Sciatic nerve (tissue), 2 donors: ENCODE measurements at places on chromosomes 7 and 10.

- no peak for DNase-seq
Measured at GRCh38 chr7:94052398-94053180, 48.4 kb upstream of the BET1 start.

- DNase-seq: no peak
Measured at GRCh38 chr10:48799341-48800006, 114.8 kb downstream of the WDFY4 start.

DNA sequence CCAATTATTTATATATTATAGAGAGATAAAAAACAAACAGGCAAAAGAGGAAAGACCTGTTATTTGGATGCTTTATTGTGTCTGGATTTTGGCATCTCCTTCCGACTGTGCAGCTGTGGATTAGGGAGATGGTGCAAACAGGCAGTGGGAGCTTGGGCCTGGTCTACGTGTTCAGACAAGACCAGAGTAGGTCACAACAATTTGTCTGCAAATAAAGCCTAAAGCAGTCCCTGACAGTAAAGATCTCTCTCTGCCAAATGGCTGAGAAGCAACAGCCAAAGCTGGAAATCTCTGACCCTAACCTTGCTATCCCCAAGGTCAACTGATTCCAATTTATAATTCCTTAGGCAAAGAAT is 82.0 kb downstream of the ABLIM1 start:
- no peak for DNase-seq

DNA sequence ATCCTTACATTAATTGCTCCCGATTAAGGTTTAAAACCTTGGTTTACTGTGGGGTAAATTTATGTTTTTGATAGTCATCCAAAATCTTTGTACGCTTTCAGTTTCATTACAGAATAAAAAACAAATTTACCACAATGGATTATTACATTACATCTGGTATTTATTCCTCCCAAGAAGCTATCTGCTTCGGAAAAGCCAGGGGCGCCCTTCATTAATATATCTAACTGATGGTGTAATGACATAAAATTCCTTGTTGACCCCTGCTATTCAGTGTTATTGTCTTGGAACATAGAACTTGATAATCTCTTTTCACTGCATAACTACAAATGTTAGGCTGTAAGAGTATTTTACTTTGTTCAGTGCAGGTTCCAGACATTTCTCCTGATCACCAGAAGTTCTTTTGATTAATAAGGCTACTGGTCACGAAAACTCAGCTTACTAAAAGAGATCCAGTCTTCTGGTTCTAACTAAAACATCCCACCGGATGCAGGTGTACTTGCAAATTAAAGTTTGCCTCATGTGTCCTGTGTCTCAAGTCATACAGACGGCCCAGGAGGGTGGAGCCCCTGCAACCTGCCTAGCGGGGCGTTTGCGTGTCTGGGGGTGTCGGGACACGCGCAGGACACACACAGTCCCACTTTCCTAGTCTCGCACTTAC is 581 bp upstream of the GLCCI1 start:
- no peak for DNase-seq

DNA sequence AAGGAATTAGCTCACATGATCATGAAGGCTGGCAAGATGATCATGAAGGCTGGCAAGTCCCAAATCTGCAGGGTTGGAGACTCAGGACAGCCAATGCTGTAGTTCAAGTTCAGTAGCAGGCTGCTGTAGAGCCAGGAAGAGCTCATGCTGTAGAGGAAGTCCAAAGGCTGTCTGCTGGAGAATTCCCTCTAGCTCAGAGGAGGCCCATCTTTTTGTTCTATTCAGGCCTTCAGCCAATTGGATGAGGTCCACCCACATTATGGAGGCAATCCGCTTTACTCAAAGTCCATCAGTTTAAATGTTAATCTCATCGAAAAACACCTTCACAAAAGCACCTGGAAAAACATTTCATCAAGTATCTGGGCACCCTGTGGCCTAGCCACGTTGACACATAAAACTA is 24.8 kb upstream of the FAM171A1 start:
- DNase-seq: no peak

DNA sequence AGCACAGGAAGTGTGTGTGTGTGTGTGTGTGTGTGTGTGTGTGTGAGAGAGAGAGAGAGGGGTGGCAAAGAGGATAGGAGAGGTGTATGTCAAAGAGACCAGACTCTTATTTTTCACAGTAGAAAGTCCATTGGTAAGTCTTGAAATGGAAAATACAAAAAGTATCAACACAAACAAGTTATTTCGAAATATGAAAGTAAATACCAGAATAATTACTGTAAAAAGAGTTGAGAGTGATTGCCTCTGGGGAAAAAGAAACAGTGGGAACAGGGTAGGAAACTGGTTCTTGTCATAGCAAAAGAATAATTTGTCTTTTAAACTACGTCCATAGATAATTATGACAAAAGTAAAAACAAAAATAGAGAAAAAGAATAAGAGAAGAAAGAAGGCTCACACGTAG is 29.0 kb upstream of the EIF5AL1 start:
- no peak for DNase-seq

- DNase-seq: no peak
Measured at GRCh38 chr7:40211276-40212003, 76.6 kb downstream of the SUGCT start.

DNA sequence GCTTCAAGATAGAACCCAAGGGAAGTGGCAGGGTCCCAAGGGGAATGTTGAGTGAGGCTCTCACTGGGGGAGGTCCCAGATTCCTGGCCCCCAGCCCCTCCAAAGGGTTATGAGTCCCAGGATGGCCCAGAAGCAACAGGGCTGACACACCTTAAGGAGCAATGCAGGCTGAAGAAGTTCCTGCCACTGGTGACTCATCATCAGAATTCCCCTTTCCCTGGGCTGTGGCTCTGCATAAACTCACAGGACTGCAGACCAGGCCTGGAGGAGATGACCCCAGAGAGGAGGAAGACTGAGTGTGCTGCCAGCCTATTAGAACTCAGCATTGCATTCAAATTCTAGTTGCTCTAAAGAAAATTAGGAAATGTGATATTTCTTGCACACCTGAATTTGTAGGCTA is 126.7 kb downstream of the DPP6 start:
- no peak for DNase-seq

DNA sequence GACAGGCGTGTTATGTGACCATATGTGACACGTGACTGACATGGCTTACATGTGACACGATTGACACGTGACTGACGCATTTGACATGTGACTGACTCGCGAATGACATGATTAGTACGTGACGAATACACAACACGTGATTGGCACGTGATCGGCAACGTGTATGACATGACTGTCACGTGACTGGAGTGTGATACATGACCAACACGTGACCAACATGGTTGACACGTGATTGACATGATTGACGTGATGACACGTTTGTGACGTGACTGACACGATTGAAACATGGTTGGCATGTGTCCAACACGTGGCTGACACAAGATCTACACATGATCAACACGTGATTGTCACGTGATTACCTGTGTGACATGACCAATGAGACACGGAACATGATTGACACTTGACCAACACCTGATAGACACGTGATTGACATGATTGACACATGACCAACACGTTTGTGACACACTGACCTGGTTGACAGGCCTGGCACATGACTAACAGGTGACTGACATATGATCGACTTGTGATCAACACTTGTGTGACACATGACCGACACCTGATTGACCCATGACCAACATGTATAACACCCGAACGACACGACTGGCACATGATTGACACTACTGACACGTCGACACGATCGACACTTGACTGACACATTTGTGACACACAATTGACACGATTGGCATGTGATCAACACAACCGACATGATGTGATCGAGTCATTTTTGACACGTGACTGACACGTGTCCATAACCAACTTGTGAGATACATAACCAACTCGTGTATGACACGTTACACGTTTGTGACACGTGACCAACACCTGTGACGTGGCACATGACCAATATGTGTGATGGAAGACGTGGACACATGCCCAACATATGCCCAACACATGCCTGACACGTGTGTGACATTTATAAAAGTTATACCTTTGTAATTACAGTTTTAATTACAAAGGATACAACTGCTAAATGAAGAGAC is 21.1 kb downstream of the CRPPA start:
- DNase-seq: no peak

DNA sequence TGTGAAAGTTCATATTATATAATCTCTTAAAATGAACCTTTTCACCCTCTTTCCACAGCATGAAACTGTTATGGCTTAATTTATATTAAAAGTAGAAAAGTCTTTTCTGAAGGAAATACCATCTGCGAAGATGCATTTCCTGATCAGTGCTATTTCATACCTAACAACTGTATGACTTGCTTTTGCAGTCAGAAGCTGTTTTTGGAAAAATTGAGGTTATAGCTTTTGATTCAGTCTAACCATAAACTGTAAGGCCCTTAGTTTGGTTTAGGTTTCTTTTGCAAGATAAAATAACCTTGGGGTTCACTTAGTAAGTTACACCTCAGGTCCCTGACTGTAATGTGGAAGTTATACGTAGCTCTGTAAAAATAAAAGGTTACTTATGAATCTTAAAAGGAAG is 22.7 kb upstream of the PARP12 start:
- DNase-seq: no peak

GRCh38 chr10:113764582-113764981 is 13.1 kb downstream of the PLEKHS1 start:
- DNase-seq: no peak

GRCh38 chr10:128274938-128275337 is 148.7 kb upstream of the MKI67 start:
- peak; percentile 70 for DNase-seq

DNA sequence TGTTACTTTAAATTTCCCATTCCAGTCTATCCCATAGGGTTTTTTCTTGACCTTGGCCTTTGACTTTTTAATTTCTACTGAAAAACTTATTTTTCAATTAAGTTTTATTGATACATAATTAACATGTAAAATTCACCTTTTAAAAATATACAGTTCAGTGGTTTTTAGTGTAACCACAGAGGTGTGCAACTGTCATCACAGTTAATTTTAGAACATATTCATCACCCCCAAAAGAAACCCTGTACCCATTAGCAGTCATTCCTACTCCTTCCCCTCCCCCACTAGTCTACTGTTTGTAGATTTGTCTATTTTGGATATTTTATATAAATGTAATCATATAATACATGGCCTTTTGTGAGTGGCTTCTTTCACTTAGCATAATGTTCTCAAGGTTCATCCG is 96.5 kb upstream of the GJD4 start:
- no peak for DNase-seq

DNA sequence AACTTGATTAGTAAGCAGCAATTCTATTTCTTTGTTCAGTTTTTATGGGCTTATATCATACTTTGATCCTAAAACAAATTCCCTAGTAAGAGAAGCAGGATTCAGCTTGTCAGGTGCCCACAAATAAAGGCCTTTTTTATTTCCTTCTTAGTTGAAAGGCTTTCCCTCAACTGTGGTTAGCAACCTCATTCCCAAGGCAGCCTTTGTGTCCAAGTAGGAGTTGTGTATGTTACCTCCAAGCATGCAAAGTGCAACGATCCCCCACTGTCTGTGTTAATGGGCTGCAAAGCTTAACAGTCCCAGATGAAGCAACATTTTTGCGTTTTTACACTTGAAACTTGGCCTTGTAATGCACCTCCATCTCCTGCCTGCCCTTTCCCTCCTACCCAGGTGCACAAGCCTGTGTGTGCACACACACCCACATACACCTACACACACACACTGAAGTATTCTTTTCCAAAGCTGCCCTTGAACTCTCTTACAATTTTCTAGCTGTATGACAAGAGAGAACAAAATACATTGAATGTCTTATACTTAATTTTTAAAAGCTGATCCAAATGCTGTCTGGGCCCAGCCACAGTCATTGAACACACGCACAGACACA is 278.2 kb downstream of the SNX13 start:
- DNase-seq: no peak

DNA sequence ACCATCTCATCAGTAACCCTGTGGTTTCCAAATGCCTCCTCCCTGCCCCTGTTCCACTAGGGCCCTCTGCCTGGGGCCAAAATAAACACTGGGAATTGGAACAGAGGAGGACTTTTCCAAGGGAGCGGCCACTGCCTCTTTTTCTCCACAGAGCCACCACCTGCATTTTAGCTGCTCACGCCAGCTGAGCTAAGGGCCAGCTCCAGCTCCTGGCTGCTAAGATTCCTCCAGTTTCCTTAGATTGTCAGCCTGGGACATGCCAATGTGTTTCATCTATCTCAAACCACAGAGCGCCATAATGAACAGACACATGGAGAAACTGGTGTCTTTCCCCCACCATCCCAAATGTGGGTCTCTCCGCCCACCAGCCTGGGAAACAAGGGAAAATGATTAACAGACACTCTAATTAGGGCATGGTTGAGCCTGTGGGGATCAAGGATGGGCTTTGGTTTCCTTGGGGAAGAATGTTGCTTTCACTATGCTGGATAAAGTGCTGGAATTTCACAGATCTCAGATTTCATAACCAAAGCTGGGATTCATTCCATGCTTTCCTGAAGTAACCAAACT is 52.2 kb downstream of the ASB13 start:
- no peak for DNase-seq

- peak; percentile 62 for DNase-seq
Measured at GRCh38 chr10:78740976-78741915, 327.5 kb upstream of the ZMIZ1 start.

DNA sequence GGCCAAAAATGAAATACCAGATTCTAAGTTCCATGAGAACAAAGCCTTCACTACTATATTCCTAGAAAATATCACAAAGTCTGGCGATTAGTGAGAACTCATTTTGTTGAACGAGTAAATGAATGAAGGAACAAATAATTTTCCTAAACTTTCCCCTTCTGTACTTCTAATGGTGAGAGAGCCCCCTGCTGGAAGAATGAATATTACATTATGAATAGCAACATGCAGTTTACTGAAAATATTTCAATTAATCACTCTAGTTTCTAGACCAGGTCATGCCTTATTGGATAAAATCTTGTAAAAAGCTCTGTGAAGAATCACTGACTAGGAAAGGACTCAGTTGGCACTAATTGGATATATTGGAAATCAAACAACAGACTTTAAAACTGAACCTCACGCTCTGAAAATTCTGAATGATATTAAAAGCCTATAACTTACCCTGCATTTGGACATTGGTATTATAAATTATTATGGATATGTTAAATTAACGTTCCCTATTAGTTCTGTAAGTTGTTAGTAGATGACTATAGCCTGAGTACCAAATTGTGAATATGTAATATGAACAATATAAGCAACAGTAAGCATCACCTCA is 32.4 kb upstream of the MTPN start:
- no peak for DNase-seq

GRCh38 chr10:122113161-122113944 is 124.4 kb downstream of the TACC2 start:
- DNase-seq: peak; percentile 89

GRCh38 chr10:34292194-34292565 is 522.9 kb downstream of the PARD3 start:
- no peak for DNase-seq
